ENCODE measurements at places on chromosomes 12 and 14.

GRCh38 chr12:40338071-40338470, 113.3 kb downstream of the LRRK2 start:
- no peak for DNase-seq

GRCh38 chr14:106120101-106120500, 593.7 kb downstream of the TMEM121 start:
- no peak for DNase-seq

DNA sequence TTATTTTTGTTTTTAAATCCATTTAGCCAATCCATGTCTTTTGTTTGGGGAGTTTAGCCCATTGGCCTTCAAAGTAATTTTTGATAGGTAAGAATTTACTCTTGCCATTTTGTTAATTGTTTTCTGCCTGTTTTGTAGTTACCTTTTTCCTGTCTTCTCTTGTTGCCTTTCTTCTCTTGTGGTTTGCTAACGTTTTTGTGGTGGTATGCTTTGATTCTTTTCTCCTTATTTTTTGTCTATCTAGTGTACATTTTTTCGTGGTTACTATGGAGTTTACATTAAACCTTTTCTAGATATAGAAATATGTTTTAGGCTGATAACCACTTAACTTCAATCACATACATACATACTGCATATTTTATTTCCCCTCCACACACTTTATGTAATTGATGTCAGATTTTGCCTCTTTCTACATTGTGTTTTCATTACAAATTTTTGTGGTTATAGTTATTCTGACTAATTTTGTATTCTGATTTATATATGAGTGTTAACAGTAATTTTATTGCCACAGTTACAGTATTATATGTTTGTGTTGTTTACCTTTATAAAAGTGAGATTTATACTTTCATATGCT, 19.2 kb upstream of the PPP1R12A start:
- no peak for DNase-seq

- no peak for DNase-seq
Observed at GRCh38 chr14:64971491-64971942, 619 bp downstream of the RAB15 start.

DNA sequence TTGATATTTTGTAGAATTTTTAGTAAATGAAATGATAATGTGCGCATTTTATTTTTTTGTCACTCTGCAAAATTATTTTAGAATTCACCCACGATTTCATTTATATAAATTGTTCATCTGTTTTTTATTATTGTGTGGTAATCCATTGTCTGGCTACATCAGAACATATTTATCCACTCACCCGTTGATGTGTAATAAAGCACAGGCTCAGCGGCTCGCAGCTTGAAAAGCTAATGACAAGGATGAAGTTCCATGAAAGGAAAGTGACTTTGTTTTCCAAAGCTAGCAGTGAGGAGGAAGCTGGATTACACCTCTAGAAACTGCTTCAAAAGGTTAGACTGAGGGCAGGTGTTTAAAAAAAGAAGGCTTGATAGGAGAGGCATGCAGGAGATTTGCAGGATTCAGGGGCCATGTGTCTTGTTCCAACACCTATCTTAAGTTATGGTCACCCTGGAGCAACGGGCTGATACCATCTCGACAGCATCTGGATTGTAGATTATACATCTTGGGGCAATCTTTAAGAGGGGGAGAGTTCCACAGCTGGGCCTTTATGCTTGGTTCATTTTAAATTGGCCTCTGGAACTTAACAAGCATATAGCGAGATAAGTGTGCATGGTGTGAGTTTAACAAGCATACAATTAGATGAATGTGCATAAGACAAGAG, 194.1 kb downstream of the TMTC3 start:
- DNase-seq = no peak

GRCh38 chr12:2198542-2198941, 145.8 kb downstream of the CACNA1C start:
- no peak for DNase-seq

DNA sequence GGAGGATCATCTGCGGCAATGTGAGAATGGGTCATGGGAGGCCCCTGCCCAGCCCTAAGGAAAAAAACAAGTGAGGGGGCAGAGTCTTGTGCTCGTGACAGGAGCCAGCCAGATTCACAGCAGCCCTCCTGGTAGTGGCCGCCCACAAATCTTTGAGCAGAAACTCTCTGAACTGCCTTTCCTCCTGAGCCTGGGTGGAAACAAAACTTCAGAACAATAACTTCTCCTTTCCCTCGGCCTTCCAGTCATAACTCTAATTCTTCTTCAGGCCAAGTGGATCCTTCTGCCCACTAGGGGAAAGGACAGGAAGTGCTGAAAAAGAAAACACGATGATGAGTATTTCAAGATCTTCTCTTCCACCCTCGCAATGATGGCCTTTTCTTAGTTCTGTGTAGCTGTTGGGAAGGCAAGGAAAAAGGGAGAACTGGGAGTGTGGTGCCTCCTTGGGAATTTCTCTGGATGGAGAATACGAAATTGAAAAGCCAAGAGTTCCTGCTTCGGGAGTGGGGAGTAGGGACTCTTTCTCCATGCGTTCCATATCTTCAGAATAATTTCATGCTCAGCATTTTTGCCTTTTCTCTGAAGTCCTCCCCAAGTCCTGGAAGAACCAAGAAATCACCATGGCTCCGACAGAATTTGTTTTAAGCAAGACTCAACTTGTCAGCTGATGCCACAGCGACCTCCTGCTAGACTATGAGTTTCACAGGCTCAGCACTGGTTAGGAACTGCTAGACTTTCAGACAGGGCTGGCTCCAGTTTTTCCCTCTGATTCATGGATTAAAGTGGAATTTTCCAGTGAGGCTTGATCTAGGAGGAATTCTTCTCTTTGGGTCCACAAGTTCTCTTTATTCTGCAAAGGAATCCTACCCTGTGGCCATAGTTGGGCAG, 188.9 kb downstream of the CAND1 start:
- no peak for DNase-seq

GRCh38 chr12:5187136-5187535, 143.5 kb downstream of the KCNA5 start:
- no peak for DNase-seq

DNA sequence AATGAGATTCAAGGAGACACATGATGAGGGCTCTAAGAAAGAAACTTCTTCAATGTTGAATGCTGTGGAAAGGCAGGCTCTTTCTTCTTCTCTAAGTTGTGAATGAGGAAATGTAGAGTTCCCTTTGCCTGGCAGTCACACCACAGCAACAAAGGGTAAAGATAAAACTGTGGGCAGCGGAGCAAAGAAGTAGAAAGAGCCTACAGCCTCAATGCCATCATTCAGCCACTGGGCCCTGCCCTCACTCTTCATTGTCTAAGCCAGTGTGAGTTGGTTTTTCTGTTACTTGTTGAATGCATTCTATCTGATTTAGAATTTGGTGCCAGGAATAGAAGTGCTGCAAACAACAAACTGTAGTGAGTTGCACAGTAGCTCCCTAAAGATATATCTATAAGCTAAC, 12.2 kb downstream of the SDR9C7 start:
- no peak for DNase-seq

- no peak for DNase-seq
Observed at GRCh38 chr14:94747739-94748138, 22.2 kb downstream of the GSC start.

GRCh38 chr14:95055318-95055717, 102.0 kb downstream of the DICER1 start:
- DNase-seq = no peak

DNA sequence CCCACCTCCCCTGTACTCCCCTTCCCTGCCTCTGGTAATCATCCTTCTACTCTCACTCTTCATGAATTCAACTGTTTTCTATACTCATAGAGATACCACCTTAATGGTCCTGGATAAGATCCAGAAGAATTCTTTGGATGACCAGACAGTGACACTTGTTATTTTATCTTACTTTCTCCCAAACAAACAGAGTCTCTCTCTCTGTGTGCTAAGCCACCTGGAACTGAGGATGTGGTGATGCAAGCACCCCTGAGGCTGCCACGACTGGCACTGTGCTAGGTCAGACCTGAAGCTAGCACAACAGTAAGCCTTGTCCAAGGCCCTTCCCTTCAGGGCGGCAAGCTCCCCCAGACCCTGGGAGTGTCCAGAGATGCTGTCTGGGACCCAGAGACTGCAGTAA, 250.2 kb downstream of the C12orf50 start:
- DNase-seq = no peak

- DNase-seq = no peak
Observed at GRCh38 chr14:81423504-81423903, 23.4 kb upstream of the STON2 start.

- DNase-seq = peak; percentile 6
Observed at GRCh38 chr14:68663385-68664076, 129.3 kb downstream of the ZFP36L1 start.

- no peak for DNase-seq
Observed at GRCh38 chr12:26043135-26044006, 81.5 kb downstream of the BHLHE41 start.

- no peak for DNase-seq
Observed at GRCh38 chr14:25050269-25051150, 563 bp upstream of the STXBP6 start.

GRCh38 chr12:125742413-125742812, 677.2 kb downstream of the AACS start:
- DNase-seq = no peak

DNA sequence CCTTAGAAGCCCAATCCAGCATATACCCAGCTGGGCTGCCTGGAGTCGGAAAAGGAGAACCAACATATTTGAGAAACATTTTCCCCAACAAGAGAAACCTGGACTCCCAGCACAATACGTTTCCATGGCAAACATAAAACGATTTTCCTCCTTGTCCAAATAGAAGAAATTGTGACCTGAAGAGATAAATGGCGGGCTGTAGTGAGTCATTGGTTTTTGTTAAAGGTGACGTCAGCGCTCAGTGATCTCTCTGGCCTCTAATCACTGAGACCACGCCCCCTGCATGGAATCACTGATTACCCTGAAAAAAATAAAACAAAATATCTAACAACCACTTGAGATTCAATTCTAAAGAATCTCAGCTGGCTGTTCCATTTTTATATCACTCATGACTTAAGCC, 6.0 kb downstream of the CCDC60 start:
- DNase-seq = no peak

- no peak for DNase-seq
Observed at GRCh38 chr12:85698937-85699336, 137.3 kb downstream of the RASSF9 start.

- no peak for DNase-seq
Observed at GRCh38 chr12:94264736-94265485, 116.5 kb downstream of the PLXNC1 start.

DNA sequence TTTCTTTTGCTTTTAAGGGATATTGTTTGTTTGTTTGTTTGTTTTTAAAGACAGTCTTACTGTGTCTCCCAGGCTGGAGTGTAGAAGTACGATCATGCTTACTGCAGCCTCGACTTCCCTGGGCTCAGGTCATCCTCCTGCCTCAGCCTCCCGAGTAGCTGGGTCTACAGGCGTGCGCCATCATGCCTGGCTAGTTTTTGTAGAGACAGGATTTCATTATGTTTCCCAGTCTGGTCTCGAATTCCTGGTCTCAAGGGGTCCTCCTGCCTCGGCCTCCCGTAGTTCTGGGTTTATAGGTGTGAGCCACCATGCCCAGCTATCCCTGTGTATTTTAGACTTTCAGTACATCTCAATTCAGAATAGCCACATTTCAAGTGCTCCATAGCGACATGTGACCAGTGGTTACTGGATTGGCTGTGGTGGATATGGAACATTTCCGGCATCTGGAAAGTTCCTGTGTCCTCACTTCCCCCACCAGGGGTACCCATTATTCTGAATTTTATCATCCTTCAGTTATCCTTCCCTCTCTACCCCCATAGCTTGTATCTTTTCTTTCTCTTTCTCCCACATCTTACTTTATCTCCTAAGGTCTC, 61.1 kb downstream of the HRK start:
- DNase-seq = no peak

DNA sequence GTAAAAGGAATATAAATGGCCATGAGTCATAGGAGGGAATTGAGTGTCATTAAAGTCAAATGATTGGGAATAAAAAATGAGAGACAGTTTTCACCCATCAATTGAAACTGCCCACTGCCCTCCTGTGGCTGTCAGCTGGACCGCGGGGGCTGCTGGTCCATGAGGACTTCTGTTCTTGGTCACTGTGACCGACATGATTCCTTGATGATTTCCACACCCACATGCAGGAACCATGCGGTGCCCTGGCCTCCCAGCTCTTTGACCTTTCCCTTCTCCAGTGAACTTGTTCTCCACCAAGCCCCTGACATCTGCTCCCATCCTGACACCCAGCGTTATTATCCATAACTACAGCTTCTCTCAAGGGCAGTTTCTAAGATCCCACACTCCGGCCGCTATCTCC, 48.4 kb downstream of the C12orf75 start:
- DNase-seq = no peak

- no peak for DNase-seq
Observed at GRCh38 chr12:3456809-3457208, 34.2 kb upstream of the PRMT8 start.

GRCh38 chr14:59069163-59069854, 119.2 kb upstream of the DAAM1 start:
- no peak for DNase-seq
